ENCODE measurements at places on chromosomes 5 and 9.

DNA sequence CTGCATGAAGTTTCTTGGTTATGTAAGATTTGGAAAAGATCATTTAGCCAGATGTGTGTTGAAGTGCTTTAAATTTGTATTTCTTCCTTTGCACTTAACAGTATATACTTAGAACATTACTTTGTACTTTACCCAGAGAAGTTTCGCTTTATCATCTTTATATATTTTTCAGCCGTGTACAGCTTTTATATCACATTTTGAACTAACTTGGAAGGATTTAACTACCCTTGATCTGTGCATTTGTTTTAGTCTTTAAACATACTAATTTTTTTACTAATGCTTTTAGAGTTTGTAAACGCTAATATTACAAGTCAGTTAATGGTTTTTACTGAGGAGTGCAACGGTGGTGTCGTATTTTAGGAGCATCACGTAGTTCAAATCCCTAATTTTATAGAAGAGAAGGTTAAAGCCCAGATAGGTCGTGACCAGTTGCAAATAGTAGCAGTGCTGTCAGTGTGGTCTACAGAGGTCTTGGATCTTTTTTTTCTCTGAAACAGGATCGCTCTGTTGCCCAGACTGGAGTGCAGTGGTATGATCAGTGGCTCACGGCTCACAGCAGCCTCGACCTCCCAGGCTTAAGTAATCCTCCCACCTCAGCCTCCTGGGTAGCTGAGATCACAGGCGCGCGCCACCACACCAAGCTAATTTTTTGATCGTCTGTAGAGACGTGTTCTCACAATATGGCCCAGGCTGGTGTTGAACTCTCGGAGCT, 2.0 kb downstream of the MATR3 start:
- ATAC-seq, result no peak

DNA sequence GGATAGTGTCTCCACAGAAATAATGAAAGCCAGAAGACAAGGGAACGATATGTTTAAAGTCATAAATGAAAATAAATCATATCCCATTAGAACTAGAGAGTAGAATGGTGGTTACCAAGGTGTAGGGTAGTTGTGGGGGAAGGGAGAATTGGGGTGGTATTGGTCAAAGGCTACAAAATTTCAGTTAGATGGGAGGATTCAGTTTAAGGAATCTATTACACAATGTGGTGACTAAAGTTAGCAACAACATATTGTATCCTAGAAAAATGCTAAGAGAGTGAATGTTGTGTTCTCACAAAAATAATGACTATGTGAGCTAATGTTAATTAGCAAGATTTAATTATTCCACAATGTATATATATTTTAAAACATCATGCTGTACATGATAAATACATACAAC, 27.8 kb upstream of the LARP1 start:
- ATAC-seq, result no peak

GRCh38 chr5:159097784-159098602, 1.7 kb downstream of the EBF1 start:
- ATAC-seq, result no peak

GRCh38 chr5:156920042-156920860, 42.8 kb downstream of the TIMD4 start:
- ATAC-seq, result no peak

DNA sequence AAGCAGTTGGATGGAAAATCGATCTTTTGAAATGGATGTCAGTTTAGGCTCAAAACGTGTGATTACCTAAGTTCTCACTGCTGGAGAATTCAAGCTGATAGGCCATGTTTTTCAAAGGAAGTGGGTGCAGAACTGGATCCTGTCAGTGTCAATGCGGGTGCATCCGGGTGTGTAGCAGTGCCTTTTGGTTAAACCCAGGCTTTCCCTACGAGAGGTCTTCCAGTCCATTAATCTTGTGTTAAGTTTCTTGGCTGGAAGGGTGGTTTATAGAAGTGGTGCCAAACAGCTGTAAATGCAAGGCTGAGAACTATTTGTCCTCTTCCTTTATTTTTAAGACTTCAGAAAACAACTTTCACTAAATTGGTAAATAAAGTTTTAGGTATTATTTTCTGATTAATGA, 71.9 kb downstream of the DAPK1 start:
- no peak for ATAC-seq

- no peak for ATAC-seq
Observed at GRCh38 chr5:132463811-132464155, 26.8 kb downstream of the IRF1 start.

DNA sequence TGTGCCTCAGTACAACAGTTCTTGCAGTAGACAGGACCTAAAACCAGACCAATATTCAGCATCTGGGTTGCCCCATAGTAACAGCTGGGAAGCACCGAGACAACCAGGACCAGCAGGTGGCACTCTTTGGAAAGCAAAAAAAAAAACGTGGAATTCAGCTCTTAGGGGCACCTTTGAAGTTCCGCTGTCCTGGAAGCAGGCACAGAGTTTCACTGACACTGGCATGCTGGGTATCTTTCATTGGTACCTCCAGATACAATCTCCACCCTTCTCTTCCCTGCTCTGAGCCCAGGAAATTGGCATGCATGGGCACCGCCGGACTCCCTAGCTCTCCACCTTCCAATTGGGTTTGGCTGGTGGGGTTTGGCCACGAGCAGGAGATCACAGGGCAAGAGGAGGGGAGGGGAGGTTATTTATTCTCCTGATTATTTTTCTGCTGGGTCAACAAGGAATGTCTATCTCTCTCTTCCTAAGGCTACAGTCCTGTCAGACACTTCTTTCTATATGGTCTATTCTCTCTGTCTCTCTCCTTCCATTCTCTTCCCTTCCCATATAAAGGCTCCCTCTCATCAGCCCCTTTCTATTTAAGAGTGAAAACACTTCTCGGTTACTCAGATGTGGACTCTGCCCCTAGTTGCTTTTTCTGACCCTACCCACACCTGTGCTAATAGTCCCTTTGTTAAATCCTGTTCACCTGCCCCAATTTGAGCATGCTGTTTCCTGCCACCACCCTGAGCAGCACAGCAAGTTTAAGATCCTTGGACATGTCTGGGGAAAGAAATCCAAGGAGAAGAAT, 1.9 kb upstream of the IDNK start:
- peak; percentile 33 for ATAC-seq

GRCh38 chr9:5633243-5633642, 4.3 kb downstream of the RIC1 start:
- no peak for ATAC-seq

GRCh38 chr5:53882006-53882675, 321.7 kb downstream of the NDUFS4 start:
- ATAC-seq, result no peak

DNA sequence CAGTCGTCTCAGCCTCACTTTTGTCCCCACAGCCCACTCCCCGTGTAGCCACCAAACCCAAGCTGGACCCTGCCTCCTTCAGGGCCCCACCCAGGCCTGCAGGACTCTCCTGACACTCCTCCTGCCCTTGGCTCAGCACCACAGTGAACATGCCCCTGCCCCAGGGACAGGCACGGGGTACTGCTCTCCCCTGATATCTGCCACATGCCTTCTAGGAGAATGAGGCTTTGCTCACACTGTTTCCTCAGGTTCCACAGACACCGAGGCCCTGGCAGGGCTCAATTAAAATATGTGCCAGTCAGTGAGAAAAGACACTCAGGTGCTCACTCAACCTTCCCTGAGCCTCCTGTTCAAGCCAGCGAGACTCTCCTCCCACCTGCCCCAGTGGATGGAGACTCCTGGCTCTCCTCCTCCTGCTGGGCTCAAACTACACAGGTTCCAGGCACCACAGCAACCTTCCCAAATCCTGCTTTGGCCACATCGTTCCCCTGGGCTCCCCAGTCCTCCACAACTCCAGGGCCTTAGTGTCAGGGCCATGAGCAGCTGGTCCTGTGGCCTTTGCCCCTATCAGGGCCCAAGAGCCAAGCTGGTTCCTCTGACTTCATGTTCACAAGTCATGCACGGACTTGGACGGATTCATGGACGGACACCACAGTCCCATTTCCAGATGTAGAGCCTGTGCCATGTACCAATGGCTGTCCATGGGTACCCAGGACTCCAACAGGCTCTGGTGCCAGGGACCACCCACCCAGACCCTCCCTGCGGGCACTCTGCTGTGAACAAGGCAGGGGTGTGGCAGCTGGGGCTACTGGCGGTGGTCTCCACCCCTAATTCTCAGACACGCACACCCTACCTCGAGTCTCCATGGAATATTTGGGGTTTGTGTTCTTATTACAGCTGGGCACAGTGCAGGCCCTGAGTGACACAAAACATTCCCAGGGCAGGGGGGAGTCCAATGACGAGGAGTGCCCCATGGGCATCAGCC, 36.6 kb downstream of the BICD2 start:
- ATAC-seq, result no peak

- no peak for ATAC-seq
Observed at GRCh38 chr9:112887381-112887780, 3.3 kb downstream of the SLC46A2 start.

GRCh38 chr5:77743181-77743580, 33.0 kb downstream of the TBCA start:
- ATAC-seq, result peak; percentile 60

DNA sequence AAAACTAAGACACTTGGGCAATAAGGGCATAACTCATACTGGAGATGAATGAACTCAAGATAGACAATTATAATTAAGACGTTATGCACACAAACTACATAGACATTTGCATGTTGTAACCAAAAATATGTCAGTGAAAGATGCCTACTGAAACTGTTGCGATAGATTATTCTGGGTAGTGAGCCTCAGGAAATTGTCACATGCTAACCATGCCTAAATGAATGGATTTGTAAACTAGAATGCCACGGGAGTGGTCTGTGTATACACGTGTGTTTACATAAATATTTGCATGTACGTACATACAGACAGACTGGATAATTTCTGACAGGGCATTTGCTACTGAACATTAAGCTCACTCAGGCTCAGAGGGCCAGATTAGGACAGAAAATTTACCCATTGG, 1.2 kb downstream of the NIPSNAP3B start:
- no peak for ATAC-seq

- no peak for ATAC-seq
Observed at GRCh38 chr9:4490705-4491625, 697 bp downstream of the SLC1A1 start.

DNA sequence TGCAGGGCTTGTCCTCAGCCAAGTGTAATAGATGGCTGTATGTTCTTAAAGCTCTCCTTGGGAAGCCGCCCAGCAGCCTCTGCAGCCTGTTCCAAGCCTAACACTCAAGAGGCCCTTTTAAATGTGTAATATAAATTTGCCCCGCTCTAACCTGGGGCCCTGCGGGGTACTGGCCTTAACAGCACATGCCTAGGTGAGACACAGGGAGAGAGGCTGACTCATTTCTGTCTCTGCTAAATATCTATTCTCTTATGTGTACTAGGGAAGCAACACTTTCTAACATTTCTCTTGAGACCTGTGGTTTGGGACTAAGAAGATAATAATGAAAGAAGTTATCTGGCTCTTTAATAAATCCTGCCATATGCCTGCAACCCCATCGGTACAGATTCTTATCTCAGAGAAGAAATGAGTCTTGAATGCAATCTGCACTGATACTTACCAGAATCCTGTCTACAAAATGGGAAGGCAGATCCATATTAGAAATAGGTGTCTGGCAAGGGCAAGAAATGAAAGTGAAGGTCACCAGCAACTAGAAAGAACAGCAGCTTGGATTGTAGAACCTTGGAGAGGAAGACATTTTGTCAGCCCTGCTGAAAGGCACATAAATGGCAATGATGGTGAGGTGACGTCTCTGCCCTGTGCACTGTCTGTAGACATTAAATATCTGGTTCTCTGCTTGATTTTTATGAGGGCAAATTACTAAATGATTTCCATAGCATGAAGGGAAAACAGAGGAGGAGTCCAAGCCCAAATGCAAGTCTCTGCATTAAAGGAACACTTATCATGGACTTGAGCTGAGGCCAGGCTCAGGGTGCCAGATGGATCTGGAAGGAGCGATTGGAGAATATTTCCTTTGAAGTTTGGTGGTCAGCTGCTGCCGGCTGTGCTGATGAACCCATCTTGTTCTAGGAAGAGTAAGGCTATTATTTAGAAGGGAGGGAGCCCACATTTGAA, 14.5 kb upstream of the TGFBI start:
- ATAC-seq, result peak; percentile 65

DNA sequence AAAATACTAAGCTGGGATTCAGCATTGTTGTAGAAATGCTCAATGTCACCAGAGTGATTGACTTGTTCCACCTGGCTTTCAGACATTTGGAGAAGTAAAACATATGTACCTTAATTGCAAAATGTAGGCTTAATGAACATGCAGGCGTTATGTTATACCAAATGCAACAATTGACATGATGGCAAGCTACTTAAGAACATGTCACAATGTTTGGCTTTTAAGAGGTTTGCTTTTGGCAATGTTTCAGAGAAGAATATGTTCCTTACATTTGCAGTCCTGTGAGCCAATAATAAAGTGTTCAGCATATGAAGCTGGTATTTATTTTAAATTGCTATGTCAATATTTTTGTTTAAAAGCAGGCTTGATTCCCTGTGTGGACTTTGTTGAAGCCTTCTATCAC, 111.7 kb upstream of the NUDT12 start:
- no peak for ATAC-seq

- ATAC-seq, result no peak
Observed at GRCh38 chr9:128422783-128423150, 2.1 kb downstream of the CERCAM start.
